ENCODE measurements at places on chromosomes 13 and 19. TPM values are rescaled to one million over a fixed set of nuclear protein-coding genes. Genes with fewer than 3 reads are reported as not detected.

Gene EVI5L
- total RNA-seq: 22.3 TPM

Gene MAP4K1
- 0.57 TPM for total RNA-seq

Gene ELSPBP1
- total RNA-seq: not detected

Gene CYP2A6
- not detected for total RNA-seq

Gene CADM4
- total RNA-seq: 0.27 TPM

Gene TMEM150B
- total RNA-seq: not detected

Gene LILRA1
- not detected for total RNA-seq

Gene TMEM59L
- 2.2 TPM for total RNA-seq

Gene ZNF30
- 4.2 TPM for total RNA-seq

Gene NANOS3
- not detected for total RNA-seq

Gene USPL1
- total RNA-seq: 20.3 TPM

Gene ZNF844
- 2.0 TPM for total RNA-seq

DNA sequence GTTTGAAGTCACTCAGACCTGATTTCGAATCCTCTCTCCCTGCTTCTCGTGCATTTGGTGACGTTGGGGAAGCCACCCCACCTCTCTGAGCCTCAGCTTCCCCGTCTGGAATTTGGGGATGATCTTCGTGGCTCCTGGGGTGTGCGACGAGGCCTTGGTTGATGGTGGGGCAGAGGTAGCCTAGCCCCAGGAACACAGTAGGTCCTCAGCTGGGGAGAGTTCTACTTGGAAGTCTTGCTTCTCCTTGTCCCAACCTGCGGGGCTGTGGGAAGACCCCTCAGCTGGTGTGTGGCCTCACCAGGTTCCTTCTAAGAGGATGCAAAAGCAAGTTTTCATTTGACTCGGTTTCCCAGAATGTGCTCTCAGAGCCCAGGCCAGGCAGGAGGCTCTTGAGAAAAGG, 13.1 kb downstream of the HPN start:
- DNase-seq: no peak

- no peak for DNase-seq
Observed at GRCh38 chr19:29172302-29172701, 40.6 kb downstream of the UQCRFS1 start.

DNA sequence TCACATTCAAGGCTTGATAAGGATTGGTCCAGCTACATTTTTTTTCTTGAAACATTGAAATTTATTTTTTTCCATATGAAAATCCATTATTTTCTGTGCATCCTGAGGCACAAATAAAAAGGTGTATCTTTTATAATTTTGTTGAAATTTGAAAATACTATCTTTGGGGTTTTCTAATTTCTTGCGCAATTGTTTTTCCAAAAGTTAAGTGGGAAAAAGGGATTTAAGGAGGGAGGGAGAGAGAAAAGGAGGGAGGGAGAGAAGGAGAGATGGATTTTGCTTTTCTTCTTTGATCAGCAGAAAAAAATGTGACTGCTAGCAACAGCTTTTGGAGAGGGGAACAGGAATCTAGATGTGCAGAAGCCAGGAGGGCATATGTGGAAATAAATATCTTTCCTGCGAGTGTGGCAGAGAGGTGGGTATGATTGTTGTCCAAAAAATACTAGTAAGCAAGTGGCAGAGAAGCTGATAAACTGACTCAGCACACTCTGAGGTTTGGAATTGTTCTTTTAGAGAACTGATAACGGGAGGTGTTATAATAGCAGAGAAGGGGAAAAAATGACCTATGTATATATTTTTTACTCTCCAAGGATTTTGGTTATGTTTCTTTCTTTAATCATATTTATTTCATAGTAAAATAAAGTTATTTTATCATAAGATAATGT, 61.2 kb upstream of the EDNRB start:
- peak; percentile 22 for DNase-seq

GRCh38 chr19:30694156-30694755, 322.1 kb downstream of the ZNF536 start:
- DNase-seq: no peak

DNA sequence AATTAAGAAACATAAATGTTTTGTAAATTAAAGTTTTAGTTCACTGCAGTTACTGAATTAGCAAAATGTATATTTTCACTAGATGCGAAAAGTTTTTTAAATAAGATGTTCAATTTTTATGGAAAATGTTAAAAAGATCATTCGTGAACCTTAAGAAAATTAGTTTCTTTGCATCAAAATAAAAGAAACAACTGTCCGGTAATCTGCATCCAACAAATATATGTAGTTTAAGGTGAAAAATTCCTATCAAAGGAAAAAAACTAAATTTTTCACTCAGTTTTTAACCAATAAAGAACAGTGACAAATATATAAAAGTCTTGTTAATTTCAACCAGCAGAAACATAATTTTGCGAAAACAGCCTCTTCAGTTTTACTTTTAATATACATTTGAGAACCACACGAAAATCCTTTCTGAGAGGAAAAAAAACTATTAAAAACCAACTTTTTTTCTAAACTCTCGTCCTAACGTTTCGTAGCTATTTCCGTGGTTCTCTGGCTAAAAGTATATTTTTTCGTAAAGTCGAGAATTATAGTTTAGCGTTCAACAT, 64.5 kb downstream of the KCNRG start:
- DNase-seq: no peak

GRCh38 chr19:52170863-52171320, 529 bp downstream of the ZNF836 start:
- DNase-seq: no peak

GRCh38 chr13:26061256-26061655, 9.4 kb upstream of the SHISA2 start:
- no peak for DNase-seq

GRCh38 chr19:32869966-32870573, 503 bp upstream of the SLC7A9 start:
- no peak for DNase-seq

GRCh38 chr13:60494296-60494695, 97.3 kb downstream of the TDRD3 start:
- no peak for DNase-seq

DNA sequence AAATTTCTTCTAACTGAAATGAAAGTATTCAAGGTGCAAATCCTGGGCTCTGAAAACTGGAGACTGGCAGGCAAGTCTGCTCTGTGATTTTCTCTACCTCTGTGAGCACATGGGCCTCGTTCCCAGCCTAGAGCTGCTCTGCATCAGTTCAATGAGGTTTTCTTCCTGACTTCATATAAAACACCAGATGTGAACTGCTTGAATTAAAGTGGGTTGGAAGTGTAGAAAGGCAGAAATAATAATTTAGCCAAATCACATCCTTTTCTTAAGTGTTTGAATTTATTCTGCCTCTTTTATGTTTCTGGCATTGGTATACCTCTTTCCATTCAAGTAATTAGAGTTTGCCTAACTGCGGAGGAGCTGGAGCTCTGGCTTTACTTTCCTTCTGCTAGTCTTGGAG, 540.8 kb downstream of the OLFM4 start:
- no peak for DNase-seq

DNA sequence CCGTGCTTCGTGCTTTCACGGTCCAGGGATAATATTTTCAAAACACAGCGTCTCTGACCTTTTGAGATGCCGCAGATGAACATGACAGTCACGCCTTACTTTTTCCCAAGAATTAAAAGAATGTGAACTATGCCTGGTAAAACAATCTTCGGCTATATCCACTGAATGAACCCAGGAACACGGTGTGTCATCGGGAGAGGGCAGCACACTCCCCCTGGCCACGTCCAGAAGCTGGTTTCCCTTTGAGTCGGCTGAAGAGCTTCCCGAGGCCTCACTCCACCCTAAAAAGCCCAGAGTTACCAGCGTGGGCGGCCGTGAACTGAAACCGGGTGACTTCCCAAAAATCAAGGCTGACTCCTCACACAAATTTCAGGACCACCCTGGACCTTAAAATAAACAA, 22.9 kb upstream of the SHISA2 start:
- DNase-seq: peak; percentile 8

DNA sequence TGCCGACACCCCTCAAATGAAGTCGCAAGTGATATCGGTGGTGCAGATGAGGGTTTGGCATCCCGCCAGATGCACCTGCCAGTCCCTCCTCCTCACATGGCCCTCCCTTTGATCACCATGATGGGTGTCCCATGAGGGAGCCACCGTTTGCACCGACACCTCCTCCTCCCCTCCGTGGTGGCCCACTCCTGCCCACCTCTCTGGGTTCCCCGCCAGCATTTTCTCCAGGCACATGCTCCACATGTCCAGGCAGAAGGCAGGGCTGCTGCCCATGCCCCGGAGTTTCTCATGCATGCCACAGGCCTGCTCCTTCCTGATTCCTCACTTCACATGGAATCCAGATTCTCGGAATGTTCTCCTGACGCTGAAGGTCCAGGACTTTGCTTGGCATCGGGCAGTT, 49.3 kb downstream of the COL4A2 start:
- no peak for DNase-seq

GRCh38 chr13:25881971-25882451, 169.8 kb downstream of the SHISA2 start:
- DNase-seq: no peak

DNA sequence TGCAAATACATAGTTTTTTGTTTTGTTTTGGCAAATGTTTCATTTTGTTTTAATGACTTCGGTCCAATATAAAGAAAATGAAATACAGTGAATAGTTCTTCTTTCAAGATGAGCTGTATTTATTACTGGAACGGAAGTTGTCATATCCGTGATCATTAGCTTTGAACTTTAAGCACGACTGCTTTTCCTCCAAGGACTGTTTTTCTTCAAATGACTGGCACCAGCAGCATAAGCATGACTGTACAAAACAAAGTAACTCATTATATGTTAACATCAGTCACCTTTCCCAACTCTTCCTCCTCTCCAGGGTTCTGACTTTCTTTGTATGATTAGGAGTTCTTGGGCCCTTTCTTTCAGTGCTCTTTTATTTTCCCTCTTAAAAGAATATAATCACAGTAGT, 20.5 kb downstream of the EDNRB start:
- DNase-seq: peak; percentile 60

- DNase-seq: peak; percentile 52
Observed at GRCh38 chr13:114264886-114265611, 16.4 kb upstream of the UPF3A start.

DNA sequence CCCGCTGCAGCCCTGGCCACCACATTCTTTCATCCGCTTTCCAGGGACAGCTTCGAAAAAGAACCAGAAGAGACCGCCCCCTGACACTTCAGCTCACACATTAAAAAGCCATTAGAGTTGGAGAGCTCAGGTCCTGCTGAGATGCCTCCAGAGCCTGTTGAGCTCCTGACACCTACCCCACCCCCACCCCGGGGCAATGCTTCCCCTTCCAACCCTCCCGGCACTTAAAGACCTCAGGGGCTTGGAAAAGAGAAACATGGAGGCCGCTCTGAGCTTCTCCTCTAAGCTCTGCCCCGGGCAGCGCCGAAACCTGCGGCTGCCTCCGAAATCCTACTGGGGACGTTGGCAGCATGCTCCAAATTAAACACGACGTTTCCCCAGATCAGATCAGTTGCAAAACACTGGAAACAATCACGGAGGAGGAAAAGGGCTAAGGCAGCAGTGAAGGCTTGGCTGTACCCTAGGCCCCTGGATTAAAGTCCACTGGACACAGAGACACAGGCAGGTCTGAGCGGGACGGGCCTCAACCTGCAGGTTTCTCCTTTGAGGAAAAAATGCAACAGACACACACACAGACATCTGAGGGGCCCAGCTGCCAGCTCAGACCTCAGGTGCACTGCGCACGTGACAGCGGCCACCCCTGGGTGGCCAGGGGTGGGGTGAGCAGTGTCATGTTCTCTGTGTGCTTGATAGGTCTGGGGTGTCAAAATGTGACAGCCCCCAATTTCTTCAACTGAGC, 9.6 kb downstream of the SH3GL1 start:
- no peak for DNase-seq

DNA sequence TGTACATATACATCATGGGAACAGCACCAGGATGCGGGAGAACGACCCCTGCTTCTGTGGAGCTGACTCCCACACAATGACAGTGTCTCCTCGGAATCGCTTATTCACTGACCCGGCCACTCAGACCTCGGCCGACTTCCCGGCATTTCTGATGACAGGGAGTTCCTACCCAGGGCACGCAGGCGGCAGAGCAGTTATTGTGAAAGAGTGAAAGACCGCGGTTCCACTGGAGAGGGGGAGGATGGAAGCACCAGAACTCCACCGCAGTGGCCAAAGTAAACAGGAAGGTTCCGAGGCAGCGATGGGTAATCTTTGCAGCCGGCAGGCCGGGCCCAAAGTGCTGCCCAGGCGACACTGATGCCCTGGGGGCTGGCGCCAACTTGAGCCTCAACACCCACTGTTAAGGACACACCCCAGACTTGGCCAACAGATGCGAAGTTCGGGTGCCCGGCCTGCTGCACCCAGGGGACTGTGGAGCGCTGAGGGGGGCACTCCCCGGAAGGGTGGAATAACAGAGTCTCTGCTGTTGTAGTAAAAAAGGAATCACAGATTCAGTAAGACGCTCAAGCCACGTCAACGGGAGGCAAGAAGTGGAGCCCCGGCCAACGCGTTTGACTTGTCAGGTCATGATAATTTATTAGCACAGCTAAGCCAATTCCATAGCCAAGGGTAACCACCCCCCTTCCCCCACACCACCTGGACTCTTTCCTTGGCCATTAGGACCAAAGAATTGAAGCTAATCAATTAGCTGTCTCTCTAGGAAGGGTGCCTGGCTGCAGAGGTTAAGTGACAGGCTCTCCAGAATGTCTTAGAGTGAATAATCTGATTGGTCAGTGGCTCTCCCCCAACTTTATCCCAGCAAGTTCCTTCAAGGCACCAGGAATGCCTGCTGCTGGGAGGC, 5.8 kb downstream of the MLLT1 start:
- peak; percentile 96 for DNase-seq

GRCh38 chr19:21092109-21092508, 10.1 kb downstream of the ZNF714 start:
- peak; percentile 20 for DNase-seq

- DNase-seq: no peak
Observed at GRCh38 chr13:41401366-41401765, 56.0 kb upstream of the RGCC start.

GRCh38 chr13:19864024-19864745, 736 bp upstream of the ZMYM5 start:
- DNase-seq: peak; percentile 73

DNA sequence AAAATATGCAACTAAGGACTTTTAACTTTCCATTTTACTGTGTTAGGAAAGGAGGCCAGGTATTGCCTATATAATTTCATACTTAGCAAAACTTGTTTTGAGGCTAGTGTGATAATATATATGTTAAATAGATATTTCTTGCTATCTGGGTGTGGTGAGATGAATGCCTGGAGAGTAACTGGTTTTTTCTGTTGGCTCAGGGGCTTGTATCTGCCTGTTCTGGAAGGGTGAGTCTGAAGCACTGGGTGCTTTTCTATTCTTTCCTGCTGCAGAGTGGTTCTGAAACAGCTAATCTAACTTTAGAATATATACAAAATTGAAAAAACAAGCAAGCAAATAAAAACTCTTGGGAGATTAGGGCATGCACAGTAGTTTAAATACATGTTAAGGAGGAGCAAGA, 64.6 kb upstream of the MYCBP2 start:
- no peak for DNase-seq

GRCh38 chr19:10043286-10043927, 30.1 kb downstream of the RDH8 start:
- peak; percentile 52 for DNase-seq

- DNase-seq: no peak
Observed at GRCh38 chr13:99663908-99664307, 162.6 kb downstream of the TM9SF2 start.

- no peak for DNase-seq
Observed at GRCh38 chr13:41502673-41503072, 45.3 kb downstream of the RGCC start.

Data from fibroblast of the aortic adventitia (primary cell).